ENCODE measurements at places on chromosomes 4 and X. TPM values are rescaled to one million over a fixed set of nuclear protein-coding genes. Genes with fewer than 3 reads are reported as not detected.

JAKMIP1 gene
- total RNA-seq = 0.66 TPM

DNA sequence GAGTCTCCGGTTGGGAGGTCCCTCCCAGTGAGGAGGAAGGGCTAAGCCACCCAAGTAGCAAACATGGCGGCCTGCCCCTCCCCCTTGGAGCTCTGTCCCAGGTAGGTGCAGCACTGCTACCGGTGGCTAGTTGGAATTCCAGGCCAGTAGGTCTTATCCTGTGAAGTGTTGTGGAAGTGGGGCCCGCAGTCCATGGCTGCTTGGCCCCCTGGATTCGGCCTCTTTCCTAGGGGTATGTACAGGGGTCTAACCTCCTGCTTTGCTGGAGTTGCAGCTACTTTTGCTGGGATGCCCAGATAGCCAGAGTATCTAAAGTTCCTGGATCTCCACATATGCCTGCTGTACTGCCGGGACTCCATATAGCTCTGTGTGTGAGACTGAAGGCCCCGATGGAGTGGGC, 9.9 kb upstream of the TMSB15C start:
- no peak for DNase-seq
- no peak overlapping the region for H3K27ac ChIP-seq
- peaks cover 22% of the 10 kb centered on the region for H3K27me3 ChIP-seq
- H3K4me1 ChIP-seq = no peaks in the 10 kb centered on the region
- no peak overlapping the region for H3K4me3 ChIP-seq

DNA sequence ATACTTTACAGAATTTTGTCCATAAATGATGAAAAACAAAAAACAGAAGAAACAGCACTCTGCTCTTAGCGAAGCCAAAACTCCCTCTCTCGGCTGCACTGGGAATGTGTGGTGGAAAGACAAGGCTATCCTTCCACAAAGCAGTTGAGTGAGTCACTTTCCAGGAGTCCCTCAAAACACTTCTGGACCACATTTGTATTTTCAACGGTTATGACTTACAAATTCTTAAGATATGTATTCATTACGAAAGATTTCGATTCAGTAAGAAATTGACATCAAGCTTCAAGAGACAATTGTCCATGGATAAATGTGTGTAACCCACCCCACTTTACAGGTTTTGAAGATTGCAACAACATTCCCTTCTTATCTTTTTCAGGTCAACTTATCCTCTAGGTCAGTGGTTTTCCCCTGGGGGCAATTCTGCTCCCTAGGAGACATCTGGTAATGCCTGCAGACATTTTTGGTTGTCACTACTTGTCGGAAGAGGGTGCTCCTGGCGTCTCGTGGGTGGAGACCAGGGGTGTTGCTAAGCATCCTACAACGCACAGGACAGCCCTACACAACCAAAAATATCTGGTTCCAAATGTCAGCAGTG, 66.7 kb upstream of the MTNR1A start:
- no peak overlapping the region for H3K4me3 ChIP-seq
- no peaks in the 10 kb centered on the region for H3K27me3 ChIP-seq
- H3K4me1 ChIP-seq = peaks cover 18% of the 10 kb centered on the region
- no peak overlapping the region for H3K27ac ChIP-seq

- H3K4me1 ChIP-seq = no peaks in the 10 kb centered on the region
- no peak overlapping the region for H3K4me3 ChIP-seq
- no peak overlapping the region for H3K27ac ChIP-seq
These were observed 6.1 kb downstream of the GPR82 start for GRCh38 chrX:41730081-41730480.

HGFAC gene
- total RNA-seq = not detected

DNA sequence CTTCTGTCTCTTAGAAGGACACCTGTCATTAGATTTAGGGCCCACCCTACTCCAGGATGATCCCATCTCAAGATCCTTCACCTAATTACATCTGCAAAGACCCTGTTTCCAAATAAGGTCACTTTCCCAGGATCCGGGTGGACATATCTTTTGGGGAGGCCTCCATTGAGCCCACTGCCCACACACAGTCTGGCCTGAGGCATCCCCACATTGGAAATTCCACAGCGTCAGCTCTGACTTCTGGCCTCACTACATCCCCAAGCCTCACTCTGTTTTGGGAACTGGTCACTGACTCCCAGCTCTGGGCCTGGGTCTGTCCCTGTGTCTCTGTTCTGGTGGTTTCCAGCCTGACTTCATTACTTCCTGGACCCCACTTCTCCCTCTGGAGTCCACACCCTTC, 285.5 kb downstream of the CRLF2 start:
- no peak overlapping the region for H3K4me3 ChIP-seq

NWD2 gene
- 1.1 TPM for total RNA-seq

TMEM47 gene
- 24.9 TPM for total RNA-seq

GRCh38 chrX:116135277-116135676, 35.3 kb upstream of the AGTR2 start:
- no peaks in the 10 kb centered on the region for H3K36me3 ChIP-seq
- H3K4me3 ChIP-seq = no peak overlapping the region
- no peak for DNase-seq
- H3K4me1 ChIP-seq = no peaks in the 10 kb centered on the region

DNA sequence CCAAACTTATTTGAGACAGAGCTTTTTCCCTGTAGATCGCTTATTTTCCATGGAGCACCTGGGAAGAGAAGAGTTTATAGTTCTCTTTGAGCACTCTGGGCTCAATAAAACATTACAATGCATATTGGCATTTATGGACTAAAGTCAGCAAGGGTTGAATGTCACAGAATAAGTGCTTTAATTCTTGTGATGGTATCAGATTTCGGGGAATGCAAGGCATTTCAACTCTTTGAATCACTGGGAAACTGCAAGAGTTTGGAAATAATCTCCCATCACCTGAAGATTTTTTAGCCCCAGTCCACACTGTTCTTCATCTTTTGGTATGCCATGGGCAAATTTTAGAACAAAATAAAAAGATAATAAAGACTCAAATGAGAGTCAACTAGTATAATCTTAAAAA, 111.5 kb upstream of the WDFY3 start:
- H3K4me3 ChIP-seq = no peak overlapping the region
- H3K27me3 ChIP-seq = no peaks in the 10 kb centered on the region

GYG2 gene
- 50.4 TPM for total RNA-seq

CITED1 gene
- not detected for total RNA-seq

DNA sequence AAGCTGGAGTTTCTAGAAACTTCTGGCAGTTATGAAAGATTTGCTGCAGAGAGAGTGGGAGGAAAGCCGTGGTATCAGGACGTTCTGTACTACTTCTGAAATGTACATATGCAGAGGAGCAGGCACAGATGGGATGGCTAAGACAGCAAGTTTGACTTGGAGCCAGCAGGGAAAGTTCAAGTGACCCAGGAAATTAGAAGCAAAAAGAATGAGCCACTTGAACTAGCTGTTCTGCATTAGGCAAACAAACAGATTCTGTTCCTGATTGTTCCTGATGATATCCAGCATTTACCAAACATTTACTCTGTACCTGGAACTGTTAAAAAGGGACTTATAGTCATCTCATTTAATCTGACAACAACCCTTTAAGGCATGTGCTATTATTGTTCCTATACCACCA, 41.4 kb upstream of the CXCL13 start:
- H3K4me3 ChIP-seq = no peak overlapping the region
- peak; percentile 78 for DNase-seq
- peak overlapping the region; percentile 60 for H3K27ac ChIP-seq
- no peaks in the 10 kb centered on the region for H3K27me3 ChIP-seq
- no peaks in the 10 kb centered on the region for H3K4me1 ChIP-seq

GRCh38 chr4:133143775-133144430, 5.2 kb upstream of the PCDH10 start:
- H3K4me1 ChIP-seq = no peaks in the 10 kb centered on the region
- no peak overlapping the region for H3K4me3 ChIP-seq
- H3K27ac ChIP-seq = no peak overlapping the region

SSX2B gene
- total RNA-seq = not detected

Measured in tibial nerve (tissue), 4 donors.